Glutamatergic neuron (in vitro differentiated cells): ENCODE measurements at places on chromosomes 2 and 18.

DNA sequence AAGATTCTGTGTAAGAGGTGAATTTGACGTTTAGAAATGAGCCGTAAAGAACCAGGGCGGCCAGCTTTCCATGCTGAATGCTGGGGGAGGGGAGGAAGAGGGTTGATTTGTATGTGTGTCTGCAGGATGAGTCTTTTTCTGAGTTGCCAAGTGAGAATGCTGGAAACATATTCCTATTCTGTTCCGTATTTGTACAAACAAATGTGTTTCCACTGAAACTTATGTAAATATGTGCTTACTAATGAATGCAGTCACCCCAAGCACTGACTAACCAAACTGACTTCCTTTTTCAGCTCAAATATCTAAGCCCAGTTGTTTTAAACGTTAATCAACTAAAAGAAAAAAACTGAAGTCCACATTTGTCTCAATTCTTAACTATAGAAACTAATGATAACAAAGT is 74.9 kb upstream of the APCDD1 start:
- no peak for DNase-seq

DNA sequence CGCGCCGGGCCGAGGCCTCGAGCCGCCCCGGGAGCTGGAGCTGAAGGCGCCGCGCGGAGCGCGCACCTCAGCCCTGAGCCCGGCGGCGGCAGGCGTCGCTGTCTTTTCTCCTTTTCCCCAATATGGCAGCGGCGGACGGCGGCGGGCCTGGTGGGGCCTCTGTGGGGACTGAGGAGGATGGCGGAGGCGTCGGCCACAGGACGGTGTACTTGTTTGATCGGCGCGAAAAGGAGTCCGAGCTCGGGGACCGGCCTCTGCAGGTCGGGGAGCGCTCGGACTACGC is 369 bp downstream of the SMCHD1 start:
- no peak for DNase-seq

DNA sequence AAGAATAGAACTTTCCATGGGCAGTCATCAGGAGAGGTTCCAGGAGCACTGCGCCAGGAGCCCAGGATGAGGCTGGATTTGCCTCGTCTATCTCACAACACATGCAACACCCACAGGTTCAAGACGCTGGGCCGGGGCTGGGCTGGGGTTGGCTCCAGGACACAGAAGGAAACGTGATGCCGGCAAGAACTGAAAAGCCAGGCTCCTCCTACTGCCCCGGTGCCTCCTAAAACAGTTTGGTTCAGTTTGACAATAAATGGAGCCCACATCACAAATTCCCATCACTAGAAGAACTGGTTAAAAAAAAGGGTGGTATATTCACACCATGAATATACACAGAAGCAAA is 75.9 kb downstream of the INHBB start:
- no peak for DNase-seq

- DNase-seq = no peak
Measured at GRCh38 chr2:56410140-56410539, 226.3 kb downstream of the CCDC85A start.

GRCh38 chr2:101770726-101771125 is 73.2 kb downstream of the MAP4K4 start:
- DNase-seq = no peak

DNA sequence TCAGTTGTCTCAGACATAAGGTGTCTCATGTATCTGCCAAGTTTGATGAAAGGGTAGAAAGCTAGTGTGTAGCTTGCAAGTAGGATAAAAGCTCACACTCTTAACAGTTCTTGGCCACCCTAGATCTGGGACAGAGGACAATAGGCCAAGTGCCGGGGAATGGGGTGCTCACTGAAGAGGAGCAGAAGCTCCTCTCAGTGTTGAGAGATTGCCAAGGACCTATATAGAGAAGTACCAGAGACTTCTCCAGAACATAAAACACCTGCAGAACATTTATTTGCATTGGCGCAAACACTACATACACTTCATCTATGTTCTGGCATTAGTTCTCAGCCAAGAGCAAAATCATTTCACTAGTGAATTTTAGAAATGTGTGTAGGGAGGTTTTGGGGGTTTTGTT is 2.9 kb upstream of the GTF3C3 start:
- no peak for DNase-seq

GRCh38 chr18:66694852-66695251 is 91.0 kb upstream of the CDH19 start:
- no peak for DNase-seq

DNA sequence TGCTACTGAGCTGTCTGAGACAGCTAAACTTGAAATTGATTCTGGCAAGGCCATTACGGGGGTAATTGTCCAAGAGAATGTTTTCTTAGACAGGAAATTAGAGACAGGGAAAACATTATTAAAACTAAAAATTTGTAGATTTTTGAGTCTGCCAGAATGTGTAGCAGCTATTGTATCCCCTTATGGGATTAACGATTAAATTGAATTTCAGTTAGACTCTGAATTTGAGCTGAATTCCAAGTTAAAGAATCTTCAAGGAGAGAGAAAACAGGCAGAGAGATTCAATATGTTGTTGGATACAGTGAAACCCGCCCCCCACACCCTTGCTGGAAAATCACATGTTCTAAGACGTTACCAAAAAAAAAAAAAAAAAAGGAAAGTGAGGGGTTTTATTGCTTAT is 32.7 kb upstream of the CCDC68 start:
- DNase-seq = no peak

GRCh38 chr18:55106466-55106865 is 147.2 kb upstream of the CCDC68 start:
- DNase-seq = no peak

- no peak for DNase-seq
Measured at GRCh38 chr2:73972846-73973245, 11.9 kb upstream of the TET3 start.

DNA sequence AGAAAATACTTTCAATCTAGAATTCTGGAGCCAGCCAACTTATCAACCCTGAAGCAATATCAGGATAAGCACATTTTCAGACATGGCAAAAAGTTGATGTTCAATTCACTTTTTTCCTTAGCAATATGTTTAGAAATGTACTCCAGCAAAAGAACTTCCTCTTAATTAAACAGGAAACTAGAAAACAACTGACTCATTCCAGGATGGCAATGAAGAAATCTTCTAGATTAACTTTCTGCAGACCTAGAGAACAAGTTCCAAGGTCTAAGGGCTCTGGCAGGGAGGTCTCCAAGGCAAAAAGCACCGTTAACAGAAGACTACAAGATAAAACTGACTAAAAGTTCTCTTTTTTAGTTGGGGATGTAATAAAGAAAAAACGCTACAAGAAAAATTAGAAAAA is 69.2 kb upstream of the VWC2L start:
- DNase-seq = no peak

DNA sequence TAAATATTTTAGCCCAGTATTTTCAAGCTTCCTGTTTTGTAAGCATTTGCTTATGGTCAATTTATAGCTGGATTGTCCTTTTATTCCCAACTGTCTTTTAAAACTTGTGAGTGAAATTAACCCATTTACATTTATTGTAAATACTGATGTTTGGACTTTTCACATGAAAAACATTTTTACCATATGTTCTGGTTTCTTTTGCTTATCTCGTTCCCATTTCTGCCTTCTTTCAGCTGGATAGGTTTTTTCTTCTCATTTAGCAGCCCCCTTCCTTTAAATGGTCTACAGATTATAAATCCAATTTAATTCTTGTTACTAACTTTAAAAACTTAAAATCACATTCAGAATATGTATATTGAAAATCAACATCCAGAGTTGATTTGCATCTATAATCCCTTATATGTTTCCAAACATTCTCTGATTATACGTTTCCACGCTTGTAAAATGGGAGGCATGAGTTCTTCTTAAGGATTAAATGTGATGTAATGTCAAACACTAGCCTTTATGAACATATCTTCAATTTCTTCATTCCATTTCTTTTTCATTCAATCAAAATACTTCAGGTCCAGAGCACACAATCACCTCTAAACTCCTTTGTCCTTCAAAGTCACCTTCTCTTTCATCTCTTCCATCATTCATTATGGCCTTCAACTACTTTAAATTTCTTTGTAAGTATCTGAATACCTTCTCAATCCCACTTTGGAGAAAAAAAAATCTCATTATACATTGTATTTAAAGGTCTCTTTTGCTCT is 1.1 kb upstream of the KDM3A start:
- no peak for DNase-seq

GRCh38 chr2:51027442-51027841 is 4.5 kb downstream of the NRXN1 start:
- DNase-seq = no peak

GRCh38 chr2:177129610-177130009 is 83.0 kb upstream of the HNRNPA3 start:
- no peak for DNase-seq

- DNase-seq = no peak
Measured at GRCh38 chr2:158988501-158988900, 20.1 kb downstream of the TANC1 start.

- no peak for DNase-seq
Measured at GRCh38 chr2:119242276-119243119, 18.9 kb downstream of the STEAP3 start.

GRCh38 chr2:236847538-236848263 is 238.0 kb upstream of the COPS8 start:
- no peak for DNase-seq

- DNase-seq = no peak
Measured at GRCh38 chr2:181798022-181798421, 93.5 kb upstream of the ITPRID2 start.

- no peak for DNase-seq
Measured at GRCh38 chr18:56377231-56377630, 261.2 kb downstream of the TXNL1 start.

DNA sequence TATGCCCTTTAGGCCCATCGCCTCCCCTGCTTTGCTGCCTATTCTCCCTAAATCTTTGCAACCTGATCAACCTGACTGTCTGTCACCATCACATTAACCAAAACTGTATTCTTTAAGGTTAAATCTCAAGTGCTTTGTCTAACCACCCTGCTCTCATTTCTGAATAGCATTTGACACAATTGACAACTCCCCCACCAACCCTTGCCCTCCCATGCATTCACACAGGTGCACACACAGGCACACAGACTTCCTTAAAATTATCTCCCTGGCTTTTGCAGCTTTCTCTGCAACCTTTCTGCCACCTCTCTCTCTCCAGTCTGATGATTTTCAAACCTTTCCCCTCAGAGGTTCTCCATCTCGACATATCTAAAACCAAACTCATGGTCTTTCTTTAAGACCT is 64.6 kb upstream of the ST8SIA3 start:
- DNase-seq = no peak

DNA sequence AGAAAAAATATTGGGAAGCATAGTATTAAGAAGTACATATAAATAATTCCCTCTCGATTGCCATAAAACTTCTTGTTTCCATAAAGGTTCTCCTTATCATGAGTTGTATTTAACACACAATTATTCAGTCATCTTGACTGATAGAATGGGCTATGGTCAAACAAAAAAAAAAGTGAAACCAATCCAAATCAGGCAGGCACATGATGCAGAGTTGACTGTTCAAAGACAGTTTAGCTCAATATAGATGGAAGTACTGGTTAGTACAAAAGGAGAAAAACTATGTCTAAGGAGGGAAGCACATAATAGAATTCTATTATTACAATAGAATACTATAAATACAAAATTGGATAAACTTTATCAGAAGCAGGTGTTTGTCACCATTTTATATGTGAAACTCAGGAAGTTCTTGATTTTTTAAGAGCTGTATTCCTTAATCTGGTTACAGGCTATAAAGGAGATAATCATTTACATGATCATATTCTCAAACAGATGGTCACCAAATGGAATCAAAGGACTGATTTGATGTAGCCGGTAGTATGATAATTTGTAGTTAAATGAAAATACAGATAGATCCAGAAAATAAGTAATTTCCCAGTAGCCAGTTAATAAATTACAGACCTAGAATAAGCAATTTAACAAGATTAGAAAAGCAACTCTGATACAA is 18.2 kb upstream of the CALCRL start:
- no peak for DNase-seq

DNA sequence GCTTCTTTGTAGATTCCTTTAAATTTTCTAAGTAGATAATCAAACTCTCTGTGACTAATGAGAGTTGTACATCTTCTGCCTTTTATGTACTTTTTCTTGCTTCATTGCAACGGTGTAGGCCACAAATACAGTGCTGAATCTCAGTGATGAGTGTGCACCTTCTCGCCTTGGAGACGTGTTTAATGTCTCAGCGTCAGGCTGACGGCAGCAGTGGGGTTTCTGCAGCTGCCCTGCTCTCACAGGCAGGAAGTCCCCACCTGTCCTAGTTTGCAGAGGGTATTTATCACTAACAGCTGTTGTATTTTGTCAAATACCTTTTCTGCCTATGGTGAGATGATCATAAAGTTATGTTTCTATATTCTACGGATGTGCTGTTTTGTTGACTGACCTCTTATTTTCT is 13.3 kb downstream of the AGXT start:
- DNase-seq = peak; percentile 27

DNA sequence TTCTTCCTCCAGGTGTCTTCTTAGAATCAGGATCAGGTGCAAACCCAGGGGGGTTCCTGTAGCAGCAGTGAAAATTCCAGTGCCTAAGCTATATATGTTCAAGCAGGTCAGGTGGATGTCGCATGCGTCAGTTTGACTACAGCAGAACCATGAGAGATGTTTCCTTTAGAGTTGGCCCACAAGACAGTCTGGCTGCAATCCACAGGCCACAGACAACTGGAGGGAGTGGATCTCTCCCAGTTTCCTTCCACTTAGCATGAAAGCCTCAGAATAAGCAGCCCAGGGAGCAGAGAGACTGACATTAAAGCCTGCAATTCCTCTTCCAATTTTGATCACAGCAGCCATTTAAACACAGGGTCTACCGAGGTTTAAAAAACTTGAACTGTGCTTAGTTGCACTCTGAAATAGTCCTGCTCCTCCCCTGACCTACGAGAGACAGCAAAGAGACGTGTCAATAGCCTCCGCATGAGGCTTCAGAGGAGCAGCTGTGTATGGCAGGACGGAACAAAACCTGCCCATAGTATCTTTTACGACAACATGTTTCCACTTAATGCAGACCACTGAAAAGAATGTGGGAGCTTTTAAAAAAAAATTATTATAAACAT is 988 bp upstream of the KCNE4 start:
- no peak for DNase-seq

- DNase-seq = no peak
Measured at GRCh38 chr18:43620936-43621335, 343.6 kb upstream of the SYT4 start.

DNA sequence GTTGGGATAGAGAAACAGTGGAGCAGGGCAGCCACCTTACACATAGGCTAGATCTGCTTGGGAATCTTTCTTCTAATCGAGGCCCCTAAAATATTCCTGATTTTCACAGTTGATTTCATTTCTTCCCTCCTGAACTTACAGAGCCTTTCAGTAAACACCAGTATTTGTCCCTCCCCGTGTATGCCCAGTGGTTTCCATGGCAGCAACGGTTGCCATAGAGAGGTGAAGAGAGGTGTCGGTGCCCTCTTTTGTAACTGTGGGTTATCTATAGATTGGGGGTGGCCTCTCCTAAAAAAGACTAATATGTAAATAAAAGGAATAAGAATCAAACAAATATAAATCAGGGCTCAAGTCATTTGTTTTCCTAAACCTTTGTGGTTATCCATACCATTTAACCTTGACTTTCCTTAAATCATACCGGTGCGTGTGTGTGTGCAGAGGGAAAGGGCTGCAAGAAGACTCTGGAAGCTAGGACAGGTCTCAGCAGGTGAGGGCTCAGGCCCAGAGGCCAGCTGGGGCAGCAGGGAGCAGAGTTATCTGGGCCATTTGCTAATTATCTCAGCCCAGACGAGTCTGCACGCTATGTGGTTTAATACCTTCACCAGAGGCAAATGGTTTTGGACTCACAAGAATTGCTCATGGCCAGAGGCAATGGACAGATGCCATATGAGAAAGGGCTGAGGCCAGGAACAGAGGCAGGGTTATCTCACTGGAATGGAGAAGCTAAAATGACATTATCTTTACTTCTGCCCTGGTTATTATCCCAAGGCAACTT is 35.5 kb downstream of the LIPG start:
- DNase-seq = no peak

GRCh38 chr18:24333084-24333483 is 64.5 kb downstream of the OSBPL1A start:
- DNase-seq = no peak
